IPS-NIHi11 (cell line): ENCODE measurements at places on chromosomes 12 and 14.

DNA sequence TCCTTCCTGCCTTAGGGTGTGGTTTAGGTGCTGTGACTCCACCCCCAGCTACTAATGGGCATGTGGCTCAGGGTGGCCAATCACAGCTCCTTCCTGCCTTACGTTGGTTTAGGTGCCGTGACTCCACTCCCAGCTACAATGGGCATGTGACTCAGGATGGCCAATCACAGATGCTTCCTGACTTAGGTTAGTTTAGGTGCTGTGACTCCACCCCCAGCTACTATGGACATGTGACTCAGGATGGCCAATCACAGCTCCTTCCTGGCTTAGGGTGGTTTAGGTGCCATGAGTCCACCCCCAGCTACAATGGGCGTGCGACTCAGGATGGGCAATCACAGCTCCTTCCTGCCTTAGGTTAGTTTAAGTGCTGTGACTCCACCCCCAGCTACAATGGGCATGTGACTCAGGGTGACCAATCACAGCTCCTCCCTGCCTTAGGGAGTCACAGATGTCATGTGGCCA lies 163.9 kb downstream of the TBX5 start:
- DNase-seq: no peak

DNA sequence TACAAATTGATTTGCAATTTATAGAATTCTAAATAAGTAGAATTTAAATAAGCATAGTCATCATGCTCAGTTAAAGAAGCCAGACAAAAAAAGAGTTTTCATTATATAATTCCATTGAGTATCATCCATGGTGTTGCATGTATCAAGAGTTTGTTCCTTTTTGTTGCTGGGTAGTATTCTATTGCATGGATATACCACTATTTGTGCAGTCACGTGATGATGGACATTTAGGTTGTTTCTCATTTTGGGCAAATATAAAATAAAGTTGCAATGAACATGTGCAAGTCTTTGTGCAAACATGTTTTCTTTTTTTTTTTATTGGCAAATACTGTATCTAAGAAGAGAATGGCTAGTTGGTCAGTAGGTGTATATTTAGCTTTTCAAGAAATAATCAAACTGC lies 186.2 kb upstream of the FRMD6 start:
- no peak for DNase-seq

GRCh38 chr14:23302290-23303225 lies at the start of gene PPP1R3E:
TSS of gene PPP1R3E (minus strand) at chr14:23302859. CDS start at chr14:23302576, 283 bp downstream.
- peak; percentile 31 for DNase-seq

DNA sequence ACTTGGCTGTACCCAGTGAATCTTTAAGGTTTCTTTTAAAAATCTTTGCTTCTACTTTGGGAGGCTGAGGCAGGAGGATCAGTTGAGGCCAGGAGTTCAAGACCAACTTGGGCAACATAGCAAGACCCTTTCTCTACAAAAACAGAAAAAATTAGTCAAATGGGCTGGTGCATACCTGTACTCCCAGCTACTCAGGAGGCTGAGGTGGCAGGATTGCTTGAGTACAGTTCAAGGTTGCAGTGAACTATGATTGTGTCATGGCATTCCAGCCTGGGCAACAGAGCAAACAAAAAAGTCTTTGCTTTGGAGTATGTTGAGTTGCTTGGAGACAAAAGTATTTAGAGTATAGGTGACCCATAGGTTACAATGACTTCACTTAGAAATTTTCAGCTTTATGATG lies 6.2 kb upstream of the DDX55 start:
- DNase-seq: no peak
